GM03348 (cell line): ENCODE measurements at places on chromosomes 16 and 17.
A peak's percentile ranks its signal among the peaks of the same experiment; 100 is the strongest.

- no peak for DNase-seq
These were observed 189.2 kb downstream of the PRKCB start for GRCh38 chr16:24024971-24025370.

- DNase-seq, result no peak
These were observed 325.5 kb downstream of the C16orf95 start for GRCh38 chr16:86991679-86992078.

DNA sequence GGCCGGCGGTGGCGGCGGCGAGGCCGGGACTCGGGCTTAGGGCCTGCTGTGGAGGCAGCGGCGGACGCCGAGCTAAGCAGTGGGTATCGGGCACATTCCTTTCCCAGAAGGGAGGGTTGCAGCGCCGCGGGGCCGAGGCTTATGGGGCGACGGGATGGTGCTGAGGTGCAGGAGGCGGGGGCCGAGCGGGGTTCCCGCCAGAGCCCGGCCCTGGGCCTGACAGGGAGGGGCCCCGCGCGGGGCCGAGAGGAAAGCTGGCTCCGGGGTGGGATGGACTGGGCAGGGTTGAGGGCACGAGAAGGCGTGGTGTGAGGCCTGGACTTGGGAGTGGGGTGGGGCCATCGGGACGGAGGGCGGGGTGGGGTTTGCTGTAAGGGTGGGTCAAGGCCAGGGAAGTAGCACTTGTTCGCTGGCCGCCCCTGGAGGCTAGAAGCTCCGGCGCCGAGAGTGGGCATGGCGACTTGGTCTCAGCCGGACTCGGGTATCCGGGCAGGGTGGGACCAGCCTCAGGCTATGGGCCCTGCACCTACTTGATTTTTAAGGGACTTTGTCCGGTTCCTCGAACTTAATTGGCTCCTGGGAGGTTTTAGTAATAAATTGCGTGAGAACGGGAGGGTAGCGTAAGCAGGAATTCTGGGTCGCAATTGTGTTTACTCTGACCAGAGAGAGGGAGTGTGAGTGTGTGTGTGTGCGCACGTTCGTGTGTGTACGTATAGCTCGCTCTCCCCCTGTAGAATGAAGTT, 396 bp downstream of the NFE2L1 start:
- DNase-seq, result peak; percentile 93

- DNase-seq, result no peak
These were observed 101.4 kb downstream of the PITPNC1 start for GRCh38 chr17:67478401-67479041.

GRCh38 chr16:84449156-84450140, 55.0 kb downstream of the MEAK7 start:
- DNase-seq, result no peak

- no peak for DNase-seq
These were observed 2.2 kb downstream of the CD300H start for GRCh38 chr17:74565126-74565525.

GRCh38 chr17:17810084-17810894, 26.5 kb downstream of the SREBF1 start:
- peak; percentile 80 for DNase-seq

- no peak for DNase-seq
These were observed 183.8 kb upstream of the XYLT1 start for GRCh38 chr16:17654571-17654970.

- no peak for DNase-seq
These were observed 71.8 kb upstream of the BCAR1 start for GRCh38 chr16:75323198-75323597.

DNA sequence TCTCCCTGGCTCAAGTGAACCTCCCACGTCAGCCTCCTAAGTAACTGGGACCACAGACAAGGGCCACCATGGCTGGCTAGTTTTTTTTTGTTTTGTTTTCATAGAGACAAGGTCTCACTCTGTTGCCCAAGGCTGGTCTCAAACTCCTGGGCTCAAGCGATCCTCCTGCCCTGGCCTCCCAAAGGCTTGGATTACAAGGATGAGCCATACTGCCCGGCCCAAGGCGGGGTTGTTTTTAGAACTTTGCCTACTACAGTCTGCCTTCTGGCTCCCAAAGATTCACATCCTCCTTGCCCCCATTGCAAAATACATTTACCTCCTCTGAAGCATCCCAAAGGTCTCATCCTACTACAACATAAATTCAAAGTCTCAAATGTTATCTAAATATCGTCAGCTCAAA, 49.5 kb upstream of the PHOSPHO1 start:
- no peak for DNase-seq

DNA sequence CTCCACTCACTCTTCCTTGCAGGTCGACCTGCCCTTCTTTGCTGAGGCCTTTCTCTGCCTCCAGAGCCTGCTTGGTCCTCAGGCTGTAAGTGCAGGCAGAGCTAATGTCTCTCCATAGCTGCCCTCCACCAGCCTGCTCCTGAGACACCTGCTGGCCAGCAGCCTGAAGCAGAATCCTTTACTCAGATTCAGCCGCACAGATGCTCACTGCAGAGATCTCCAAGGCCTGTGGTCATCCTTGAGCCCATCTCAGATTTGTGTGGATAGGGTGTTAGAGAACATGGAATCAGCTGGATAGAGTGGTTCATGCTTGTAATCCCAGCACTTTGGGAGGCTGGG, 11.5 kb downstream of the DEXI start:
- DNase-seq, result no peak

GRCh38 chr17:48389903-48390302, 40.1 kb downstream of the SKAP1 start:
- DNase-seq, result no peak

- DNase-seq, result no peak
These were observed 233.1 kb downstream of the CBLN1 start for GRCh38 chr16:49048557-49048956.

DNA sequence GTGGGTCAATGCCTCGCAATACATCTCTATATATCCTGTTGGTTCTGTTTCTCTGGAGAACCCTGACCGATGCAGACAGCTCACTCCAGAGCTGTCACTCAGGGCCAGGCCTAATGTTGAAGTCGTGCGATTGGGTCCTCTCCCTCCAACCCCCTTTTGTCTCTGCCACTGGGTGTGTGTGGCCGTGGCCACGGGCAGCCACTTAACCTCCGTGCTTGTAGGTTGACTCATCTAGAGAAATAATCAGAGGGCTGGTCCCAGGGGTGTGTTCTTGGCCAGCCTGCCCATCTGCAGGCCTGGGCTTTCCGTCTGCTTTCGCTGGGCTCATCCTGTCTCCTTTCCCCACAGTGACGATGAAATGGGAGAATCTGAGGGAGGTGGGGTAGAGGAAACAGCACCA, 7.4 kb downstream of the ADAD2 start:
- peak; percentile 74 for DNase-seq

- no peak for DNase-seq
These were observed 234.9 kb downstream of the IRF8 start for GRCh38 chr16:86133847-86134375.

GRCh38 chr16:78310196-78310595, 210.7 kb downstream of the WWOX start:
- DNase-seq, result no peak

- no peak for DNase-seq
These were observed 42.3 kb upstream of the ARL4D start for GRCh38 chr17:43356450-43356849.

- DNase-seq, result no peak
These were observed 10.9 kb downstream of the CACNB1 start for GRCh38 chr17:39186481-39187002.

DNA sequence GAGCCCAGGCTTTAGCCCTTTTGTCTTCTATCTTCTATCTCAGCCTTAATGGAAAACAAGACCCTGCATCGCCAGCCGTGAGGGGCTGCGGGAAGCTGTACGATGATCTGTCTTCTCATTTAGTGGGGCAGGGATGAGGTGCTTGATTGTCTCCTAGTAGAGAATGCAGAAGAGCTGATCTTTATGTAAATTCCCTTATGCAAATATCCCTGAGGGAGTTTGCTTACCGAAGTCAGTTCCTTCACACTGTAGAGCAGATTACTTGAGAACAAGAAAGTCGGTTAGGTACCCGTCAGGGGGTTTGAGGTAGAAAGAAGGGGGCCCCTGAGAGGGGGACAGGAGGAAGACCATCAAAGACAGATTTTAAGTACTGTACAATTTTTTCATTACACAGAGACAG, 66.2 kb downstream of the IRF8 start:
- no peak for DNase-seq

DNA sequence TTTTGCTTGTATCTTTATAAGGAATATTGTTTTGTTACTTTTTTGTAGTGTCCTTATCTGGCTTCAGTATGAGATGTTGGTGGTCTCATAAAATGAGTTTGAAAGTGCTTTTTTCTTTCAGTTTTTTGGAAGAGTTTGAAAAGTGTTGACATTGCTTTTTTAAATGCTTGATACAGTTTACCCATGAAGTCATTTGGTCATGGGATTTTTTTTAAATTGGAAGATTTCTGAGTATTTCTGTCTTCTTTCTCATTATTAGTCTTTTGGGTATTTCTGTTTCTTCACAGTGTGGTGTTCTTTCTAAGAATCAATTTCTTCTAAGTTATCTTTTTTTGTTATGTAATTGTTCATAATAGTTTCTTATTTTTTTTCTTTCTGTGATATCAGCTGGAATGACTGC, 15.1 kb downstream of the ZNF267 start:
- DNase-seq, result no peak
